ENCODE measurements at places on chromosomes 4 and X.

DNA sequence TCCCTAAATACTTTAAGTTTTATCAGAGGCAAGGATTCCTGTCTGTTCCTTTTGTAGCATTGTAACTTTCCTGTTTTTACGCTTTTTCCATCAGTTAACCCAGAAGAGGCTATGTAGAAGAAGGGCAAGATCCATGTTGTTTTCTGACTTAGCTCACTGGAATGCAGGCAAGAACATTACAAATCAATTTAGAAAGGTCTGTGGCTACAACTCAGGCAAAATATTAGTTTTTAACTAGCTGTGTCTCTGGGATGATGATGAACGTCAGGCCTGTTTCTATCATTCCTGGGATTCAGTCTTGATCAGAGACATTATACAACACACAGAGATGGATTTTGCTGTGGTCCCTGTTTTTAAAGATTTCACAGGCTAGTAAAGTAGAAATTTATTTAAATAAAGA is 813.0 kb upstream of the POU3F4 start:
- DNase-seq, result no peak

- peak; percentile 49 for DNase-seq
Measured at GRCh38 chrX:48834383-48834709, 1.1 kb downstream of the PCSK1N start.

GRCh38 chrX:4239650-4240540 is 526.4 kb upstream of the PRKX start:
- DNase-seq, result no peak

DNA sequence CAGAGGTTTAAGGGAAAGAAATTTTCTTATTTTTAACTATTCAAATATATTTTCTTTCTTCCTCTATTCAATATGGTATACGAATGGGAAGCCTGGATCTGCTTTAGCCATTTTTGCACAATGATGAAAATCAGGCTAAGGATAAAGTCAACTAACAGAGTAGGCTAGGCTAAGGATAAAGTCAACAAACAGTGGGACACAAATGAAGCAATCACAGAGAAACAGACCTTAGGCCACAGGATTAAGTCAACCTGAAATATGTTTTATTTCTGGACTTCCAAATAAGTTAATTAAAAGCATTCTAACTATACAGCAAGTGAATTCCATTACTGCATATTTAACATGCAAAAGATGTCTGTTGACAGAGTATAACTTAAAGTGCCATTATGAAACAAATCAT is 17.0 kb downstream of the DYNLT3 start:
- no peak for DNase-seq

- DNase-seq, result no peak
Measured at GRCh38 chr4:113548303-113548702, 213.2 kb downstream of the CAMK2D start.

DNA sequence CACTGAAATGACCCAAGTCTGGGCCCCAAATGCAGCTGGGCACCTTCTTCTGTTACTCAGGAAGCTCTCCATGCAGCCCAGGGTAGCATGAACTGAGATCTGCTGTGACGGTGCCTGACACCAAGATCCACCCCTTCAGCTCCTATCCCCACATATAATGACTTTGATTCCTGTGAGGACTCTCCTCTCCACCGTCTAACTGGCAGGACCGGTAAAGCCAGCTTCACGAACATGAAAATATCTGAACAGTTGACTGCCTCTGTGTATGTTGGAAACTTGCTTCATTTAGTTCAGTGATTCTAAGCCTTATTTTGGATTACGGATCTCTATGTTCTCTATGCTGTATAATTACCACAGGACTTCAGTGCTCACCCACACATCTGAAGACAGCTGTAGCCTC is 115.5 kb upstream of the TMEM150C start:
- peak; percentile 52 for DNase-seq

DNA sequence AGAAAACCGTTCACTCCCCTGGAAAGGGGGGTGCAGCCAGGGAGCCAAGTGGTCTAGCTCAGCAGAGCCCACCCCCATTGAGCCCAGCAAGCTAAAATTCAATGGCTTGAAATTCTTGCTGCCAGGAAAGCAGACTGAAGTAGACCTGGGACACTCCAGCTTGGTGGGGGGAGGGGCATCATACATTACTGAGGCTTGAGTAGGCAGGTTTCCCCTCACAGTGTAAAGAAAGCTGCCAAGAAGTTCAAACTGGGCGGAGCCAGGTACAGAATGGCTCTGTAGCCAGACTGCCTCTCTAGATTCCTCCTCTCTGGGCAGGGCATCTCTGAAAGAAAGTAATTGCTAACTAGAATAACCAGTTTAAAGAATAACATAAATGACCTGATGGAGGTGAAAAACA is 372.3 kb upstream of the F9 start:
- DNase-seq, result no peak

DNA sequence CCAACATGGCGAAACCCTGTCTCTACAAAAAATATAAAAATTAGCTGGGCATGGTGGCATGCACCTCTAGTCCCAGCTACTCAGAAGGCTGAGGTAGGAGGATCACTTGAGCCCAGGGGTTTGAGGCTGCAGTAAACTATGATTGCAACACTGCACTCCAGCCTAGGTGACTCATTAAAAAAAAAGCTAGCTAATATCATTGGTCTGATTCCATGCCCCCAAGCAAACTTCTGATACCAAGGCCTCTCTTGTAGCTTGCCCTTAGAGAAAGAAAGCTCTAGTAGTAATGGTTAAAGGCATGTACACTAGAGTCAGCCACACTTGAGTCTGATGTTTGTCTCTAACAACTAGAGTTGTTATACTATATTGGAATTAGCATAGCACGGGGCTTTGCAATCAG is 32.6 kb upstream of the PHF8 start:
- DNase-seq, result no peak

DNA sequence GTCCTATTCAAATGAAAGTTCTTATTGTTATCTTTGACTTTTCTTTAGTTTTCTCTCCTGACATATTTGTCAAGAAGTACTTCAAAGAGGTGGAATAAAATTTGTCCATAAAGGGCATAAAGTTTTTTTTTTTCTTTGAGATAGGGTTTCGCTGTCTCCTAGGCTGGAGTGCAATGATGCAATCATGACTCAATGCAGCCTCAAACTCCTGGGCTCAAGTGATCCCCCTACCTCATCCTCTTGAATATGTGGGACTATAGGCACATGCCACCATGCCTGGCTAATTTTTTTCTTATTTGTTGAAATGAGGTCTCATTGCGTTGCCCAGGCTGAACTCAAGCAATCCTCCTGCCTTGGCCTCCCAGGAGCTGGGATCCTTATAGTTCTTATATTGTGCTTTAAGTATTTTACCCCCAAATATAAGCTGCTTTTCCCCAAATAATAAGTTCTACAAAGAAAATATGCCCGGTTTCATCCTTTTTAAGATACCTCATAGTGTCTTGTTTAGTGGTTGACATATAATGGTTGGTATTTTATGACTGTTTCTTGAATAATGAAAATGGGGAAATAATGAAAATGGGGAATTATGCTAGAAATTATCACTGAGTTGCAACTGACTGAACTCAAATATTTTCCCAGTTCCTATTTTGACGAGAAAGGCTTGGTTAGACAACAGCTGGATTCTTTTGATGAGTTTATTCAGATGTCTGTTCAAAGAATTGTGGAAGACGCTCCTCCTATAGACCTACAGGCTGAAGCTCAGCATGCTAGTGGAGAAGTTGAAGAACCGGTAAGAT is 11.6 kb downstream of the POLR2B start:
- no peak for DNase-seq

DNA sequence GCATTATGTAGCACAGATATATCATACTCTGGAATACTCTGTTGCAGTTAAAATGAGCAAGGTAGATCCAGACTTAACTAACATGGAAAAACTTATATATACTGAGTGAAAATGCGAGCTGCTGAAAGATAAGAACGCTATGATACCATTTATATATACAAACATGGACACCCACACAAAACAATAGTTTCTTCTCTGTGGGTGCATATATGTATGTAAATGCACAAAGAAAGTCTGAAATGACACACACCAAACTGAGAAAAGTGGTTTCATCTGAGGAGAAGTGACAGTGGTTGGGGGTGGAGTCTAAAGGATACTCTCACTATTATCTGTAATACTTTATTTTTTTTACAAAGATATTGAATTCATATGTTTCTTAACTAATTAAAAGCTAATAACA is 12.2 kb upstream of the FGF2 start:
- no peak for DNase-seq

GRCh38 chr4:110869862-110870572 is 247.1 kb upstream of the PITX2 start:
- no peak for DNase-seq

DNA sequence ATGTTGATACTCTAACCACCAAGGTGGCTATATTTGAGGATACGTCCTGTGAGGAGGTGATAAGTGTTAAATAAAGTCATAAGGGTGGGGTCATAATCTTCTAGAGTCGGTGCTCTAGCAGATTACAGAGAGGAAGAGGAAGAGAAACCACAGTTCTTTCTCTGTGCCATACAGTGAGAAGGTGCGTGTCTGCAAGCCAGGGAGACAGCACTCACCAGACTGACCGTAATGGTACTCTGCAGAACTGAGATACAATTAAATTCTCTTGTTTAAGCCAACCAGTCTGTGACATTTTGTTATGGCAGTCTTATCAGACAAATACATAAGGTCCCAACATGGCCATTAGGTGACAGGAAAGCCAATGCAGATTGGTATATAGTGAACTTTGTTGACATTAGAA is 480.9 kb upstream of the IGFBP7 start:
- DNase-seq, result no peak

DNA sequence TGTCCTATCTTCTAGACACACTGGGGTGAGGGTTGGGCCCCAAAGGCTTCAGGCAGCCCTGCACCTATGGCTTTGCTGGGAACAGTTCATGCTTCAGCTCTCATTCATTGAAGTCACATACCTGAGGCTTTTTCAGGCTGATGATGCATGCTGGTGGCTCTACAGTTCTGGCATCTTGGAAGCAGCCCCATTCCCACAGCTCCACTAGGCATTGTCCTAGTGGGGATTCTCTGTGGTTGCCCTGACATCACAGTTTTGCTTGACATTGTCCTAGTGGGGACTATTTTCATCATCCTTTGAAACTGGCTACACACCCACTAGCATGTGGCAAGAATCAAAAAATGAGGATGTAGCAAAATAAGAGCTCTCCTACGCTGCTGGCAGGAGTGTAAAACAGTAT is 37.7 kb upstream of the C4orf17 start:
- no peak for DNase-seq

DNA sequence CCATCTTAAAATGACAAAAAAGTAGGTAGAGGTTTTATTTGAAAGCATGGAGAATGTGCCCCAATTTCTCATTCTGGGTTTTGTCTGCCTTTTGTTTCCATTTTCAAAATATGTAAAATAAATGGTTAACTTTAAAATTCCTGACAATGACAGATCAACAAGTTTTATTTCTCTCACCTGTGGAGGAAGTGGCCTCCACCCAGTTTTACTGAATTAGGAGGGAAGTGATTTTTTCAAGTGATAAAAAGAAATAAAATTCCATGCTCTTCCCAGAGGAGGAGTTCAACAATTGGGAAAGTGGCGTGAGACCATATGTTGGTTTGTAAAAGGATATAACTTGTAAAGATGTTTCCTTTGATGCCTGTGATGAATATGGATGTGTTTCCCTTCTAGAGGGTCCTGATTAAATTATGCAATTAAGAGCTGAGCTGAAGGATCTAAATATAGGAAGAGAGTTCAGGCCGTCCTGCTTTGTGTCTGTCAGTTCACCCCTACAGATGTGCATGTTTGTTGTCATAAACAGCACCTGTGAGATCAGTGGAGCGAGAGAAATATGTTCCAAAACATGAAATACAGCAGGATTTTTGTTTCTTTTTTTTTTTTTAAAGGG is 19.5 kb downstream of the SMAD1 start:
- no peak for DNase-seq

GRCh38 chr4:21655031-21655430 is 293.5 kb downstream of the KCNIP4 start:
- DNase-seq, result no peak

DNA sequence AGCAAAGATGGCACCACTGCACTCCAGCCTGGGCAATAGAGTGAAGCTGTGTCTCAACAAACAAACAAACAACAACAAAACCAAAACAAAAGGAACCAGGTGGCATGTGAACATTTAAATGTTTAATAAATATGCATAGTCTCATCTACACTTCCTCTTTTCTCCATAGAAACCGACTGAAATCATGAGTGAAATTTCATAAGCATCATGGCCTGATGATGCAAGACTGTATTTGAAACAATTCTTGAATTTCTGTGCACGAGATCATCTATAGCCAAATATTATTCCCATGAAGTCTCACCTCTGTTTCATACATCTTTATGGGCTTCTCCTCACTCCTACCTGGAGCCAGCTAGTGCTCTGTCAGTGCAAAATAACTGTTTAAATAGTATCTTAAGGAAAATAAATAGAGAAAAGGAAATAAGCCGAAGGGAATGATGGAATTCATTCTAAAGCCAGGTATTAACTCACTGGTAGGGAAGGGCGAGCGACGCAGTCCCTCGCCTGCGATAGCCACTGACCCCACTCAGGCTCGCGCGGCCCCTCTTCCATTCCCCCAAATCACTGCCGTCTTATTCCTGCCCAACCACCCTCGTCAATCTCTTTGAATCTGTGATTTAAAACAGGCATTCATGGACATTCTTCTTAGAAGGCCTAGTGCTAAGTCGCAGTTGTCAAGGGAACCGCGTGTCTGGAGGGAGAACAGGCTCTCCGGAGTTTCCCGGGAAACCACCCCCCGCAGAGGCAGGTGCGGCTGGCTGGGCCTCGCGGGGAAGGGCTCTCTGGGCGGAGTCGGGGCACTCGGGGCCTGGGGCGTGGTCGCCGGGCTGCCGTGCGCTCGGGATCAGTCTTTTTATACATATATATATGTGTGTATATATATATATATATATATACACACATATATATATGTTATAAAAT is 52.4 kb upstream of the TRIM2 start:
- DNase-seq, result peak; percentile 96

DNA sequence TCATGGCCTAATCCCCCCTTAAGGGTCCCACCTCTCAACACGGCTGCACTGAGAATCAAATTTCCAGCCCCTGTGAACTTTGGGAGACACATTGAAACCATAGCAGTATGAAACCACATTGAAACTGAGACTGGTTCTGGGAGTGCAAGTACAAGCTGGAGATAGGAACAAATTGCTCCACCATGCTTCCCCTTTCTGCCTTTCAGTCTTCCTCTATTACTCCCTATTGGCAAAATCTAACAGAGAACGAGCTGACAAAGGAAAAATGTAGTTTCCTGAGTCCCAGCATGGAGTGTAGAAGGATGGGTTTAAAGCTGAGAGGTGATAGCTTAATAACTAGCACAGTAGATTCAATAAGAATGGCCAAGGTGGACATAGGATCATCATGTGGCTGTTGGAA is 161.7 kb upstream of the RPL34 start:
- no peak for DNase-seq

DNA sequence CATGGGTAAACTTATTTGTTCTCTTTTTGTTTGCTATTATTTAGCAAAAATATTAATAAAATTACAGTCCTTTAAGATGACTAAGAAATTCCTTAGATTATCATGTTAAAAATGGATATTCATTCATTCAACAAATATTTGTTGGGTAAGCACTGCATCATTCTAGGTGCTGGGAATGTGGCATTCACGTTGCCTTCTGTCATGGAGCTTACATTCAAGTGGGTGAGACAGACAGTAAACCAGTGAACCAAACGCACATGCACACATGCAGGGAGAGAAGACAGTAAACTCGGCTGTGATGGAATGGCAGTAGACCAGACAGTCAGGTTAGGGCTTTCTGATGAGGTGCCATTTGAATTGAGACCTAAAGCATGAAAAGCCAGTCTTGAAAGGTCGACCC is 91.8 kb downstream of the STOX2 start:
- peak; percentile 41 for DNase-seq
